Stimulated activated memory B cell treated with anti-CD40 and anti-IgM and Interleukin-4, amounts not matched to agents 10 μg/mL and 1 μg/mL and 100 μg/mL, for 72 hours (primary cell): ENCODE measurements at places on chromosomes 4 and X.

GRCh38 chr4:5340991-5341451 lies 289.7 kb downstream of the STK32B start:
- no peak for ATAC-seq

DNA sequence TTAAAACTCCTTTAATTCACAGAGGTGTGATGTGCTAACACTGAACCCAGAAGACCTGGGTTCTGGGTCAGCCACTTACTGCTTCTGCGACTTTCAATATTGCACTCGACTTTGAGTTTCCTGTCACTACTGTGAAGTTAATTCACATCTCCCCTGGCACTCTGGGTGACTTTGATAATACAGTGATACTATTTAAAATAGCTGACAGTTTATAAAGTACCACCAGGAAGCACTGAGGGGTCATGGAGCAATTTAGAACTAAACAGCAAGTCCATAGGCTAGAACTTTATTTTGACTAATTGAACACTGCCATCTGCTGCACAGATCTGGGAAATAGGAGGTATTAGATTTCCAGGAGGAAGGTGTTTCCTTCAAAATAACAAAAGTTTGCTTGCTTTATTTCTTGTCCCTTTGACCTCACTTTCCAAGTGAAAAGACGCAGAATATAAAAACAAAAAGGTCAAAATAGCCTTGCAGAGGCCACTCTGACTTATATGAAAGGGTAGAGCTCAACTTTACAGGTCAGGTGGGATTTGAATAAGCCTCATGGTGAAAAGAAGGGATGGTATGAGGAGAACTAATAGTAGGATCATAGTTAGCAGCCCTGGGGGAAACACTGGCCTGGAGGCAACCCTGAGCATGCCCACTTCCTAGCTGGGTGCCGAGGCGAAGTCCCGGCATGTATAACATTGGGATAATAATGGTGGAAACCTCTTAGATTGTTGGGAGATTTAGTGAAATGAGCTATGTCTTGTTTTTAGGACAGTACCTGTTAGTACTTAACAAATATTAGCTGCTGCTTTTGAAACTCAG lies 53.4 kb downstream of the ZNF518B start:
- ATAC-seq, result no peak

GRCh38 chr4:508675-509638 lies 9.9 kb downstream of the PIGG start:
- ATAC-seq, result no peak

GRCh38 chr4:81754169-81754568 lies 282.5 kb upstream of the RASGEF1B start:
- no peak for ATAC-seq

DNA sequence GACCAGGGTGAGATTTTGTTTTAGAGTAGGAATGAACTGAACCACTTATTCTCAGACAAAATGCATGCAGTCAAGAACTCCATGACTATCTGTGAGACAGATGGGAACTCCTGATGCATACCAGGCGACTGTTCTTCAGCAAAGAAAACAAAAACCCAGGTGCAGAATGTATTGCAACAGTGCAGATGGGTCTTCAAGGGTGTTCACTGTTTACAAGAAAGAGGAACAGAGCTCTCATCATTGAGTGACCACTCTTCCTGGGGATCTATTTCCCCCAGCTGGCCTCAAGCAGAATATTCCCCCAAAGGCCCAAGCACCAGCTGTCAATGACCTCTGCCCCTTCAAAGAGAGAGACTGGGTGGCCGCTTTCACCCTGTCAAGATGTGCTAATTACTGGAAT lies 39.7 kb upstream of the BMP3 start:
- no peak for ATAC-seq
